ENCODE measurements at places on chromosomes 5 and 9.

DNA sequence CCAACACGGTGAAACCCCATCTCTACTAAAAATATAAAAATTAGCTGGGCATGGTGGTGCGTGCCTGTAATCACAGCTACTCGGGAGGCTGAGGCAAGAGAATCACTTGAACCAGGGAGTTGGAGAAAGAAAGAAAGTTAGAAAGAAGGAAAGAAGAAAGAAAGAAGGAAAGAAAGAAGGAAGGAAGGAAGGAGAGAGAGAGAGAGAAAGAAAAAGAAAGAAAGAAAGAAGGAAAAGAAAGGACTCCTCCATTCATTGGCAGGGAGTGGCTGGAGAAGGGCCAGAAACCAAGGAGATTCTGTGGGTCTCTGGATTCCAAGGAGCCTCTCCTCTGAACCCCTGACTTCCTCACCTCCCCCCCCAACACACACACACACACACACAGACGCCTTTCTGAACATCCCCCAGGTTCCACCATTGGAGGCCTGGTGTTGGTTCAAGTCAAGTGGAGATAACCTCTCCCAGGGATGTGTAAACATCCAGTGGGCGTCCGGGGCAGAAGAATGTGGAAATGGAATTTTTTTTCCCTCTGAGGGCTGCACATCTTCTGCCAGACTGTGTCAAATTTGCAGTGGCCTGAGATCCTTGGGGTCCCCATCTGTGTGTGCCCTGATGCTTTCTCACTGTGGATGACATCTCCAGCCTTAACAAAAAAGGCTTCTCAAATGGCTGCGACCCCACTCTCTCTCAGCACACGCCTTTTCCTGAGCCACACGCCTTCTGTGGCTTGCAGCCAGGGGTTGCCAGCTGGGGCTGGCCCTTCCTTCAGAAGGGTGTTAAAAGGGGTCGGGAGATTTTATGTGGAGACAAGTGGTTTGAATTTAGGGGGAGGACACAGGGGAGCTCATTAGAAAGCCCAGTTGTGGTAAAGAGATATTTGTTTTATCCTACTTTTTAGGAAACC, 109.3 kb upstream of the HAND1 start:
- no peak for DNase-seq

DNA sequence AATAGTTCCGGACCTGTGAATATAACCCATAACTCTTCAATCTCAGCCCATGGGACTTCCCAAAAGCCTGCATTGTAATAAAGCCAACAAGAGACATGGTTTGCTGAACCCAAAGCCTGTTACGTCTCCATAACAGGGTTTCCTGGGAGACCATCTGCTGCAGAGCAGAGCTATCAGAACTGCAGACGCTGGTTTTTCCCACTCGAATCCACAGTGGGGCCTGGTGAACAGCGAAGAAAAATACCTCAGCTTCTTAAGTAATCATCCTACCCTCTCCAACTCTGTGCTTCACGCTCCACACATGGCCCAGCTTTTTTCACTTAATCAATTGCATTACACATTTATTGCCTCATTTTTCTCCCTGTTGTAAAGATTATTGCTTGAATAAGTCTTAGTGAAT, 409.5 kb upstream of the GRIA1 start:
- no peak for DNase-seq

DNA sequence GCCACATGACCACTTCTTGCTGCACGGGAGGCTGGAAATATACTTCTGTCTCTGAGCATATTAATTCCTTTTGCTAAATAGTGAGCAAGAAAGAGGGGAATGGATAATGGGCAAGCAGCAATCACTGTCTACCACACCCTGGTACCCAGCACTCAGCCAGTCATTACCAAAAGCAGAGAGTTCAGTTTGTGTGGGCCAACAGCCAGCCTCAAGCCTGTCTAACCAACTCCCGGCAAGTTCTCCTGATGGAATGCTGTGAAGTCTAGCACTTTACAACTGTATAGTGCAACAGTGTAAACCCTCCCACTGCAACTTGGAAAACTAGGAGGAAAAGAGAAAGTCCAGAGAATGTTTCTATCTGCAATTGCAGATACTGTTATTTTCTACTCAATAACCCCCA, 47.8 kb downstream of the PLK2 start:
- no peak for DNase-seq

- DNase-seq = no peak
Measured at GRCh38 chr5:64944868-64945267, 176.1 kb downstream of the CWC27 start.

- DNase-seq = no peak
Measured at GRCh38 chr5:118698774-118699173, 289.6 kb downstream of the DTWD2 start.

GRCh38 chr5:150289551-150290390, at the start of gene CAMK2A:
Gene CAMK2A (minus strand): TSS chr5:150289773. CDS start chr5:150289625, 148 bp downstream.
- DNase-seq = no peak

Data from C1 segment of cervical spinal cord (tissue), 14 donors.